Tibial nerve (tissue), 4 donors: ENCODE measurements at places on chromosomes 6 and 20. TPM values are rescaled to one million over a fixed set of nuclear protein-coding genes. Genes with fewer than 3 reads are reported as not detected.
A peak's percentile ranks its signal among the peaks of the same experiment; 100 is the strongest.

DNA sequence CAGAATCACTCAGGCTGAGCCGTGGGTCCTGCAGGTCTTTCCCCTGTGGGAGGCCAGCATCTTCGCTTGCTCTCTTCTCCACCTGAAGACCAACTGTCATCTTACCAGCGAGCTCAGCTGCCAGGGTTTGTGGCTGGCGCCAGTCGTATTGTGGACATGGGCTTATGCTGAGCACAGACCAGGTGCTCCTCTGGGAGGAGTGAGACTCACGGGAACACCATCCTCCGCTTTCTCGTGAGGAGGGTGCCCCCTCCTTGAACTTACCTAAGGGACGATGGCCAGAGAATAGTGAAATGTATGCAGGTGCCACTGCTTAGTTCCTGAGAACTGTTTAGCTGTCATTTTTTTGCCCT lies 17.1 kb downstream of the WRNIP1 start:
- H3K36me3 ChIP-seq: peaks cover 6% of the 10 kb centered on the region
- no peaks in the 10 kb centered on the region for H3K4me1 ChIP-seq
- no peak overlapping the region for H3K27ac ChIP-seq
- no peak overlapping the region for H3K4me3 ChIP-seq

DNA sequence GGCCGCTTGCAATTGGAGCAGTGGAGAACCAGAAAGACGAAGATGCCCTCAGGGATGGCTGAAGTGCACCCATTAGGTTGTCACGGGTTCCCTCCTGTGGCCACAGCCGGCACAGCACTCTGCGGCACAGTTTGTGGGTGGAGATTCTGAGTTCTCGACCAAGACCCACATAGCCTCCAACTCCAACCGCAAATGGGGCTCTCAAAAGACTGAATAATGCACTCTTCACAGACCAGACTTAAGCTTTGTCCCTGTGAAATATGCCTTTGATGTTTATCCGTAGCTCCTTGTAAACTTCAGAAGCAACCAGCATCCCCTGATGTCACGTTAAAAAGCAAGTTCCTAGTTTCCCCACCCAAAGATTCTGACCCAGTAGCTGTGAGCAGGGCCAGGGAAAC lies 934 bp upstream of the CST9 start:
- no peak overlapping the region for H3K4me3 ChIP-seq
- DNase-seq: peak; percentile 78
- H3K36me3 ChIP-seq: no peaks in the 10 kb centered on the region
- peak overlapping the region; percentile 53 for H3K27ac ChIP-seq

DNA sequence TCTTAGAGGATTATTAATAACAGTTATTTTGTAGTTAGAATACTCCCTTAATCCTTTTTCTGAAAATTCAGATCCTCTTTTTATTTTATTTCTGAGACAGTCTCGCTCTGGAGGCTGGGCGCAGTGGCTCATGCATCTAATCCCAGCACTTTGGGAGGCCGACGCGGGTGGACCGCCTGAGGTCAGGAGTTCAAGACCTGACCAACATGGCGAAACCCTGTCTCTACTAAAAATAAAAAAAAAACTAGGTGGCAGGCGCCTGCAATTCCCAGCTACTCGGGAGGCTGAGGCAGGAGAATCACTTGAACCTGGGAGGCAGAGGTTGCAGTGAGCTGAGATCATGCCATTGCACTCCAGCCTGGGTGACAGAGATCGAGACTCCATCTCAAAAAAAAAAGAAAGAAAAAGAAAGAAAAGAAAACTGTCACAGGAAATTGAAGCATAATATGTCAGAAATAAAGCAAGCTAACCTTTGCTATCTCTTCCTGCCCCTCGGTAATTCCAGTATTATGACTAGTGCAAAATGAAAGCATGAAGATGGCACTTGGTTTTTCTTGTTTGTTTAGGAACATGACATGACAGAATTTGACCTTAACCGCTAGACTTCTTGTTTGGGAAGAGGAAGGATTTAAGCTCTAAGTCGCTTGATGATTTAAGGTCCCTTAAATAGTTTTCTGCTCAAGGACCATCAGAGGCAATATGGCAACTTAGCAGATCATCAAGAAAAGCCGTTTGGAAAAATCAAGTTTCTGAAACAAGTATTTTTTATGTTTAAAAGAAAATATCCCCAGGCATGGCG lies 1.8 kb upstream of the RBM39 start:
- H3K27ac ChIP-seq: peak overlapping the region; percentile 99
- peaks cover 23% of the 10 kb centered on the region for H3K4me1 ChIP-seq
- peak overlapping the region; percentile 7 for H3K4me3 ChIP-seq
- no peaks in the 10 kb centered on the region for H3K27me3 ChIP-seq
- H3K36me3 ChIP-seq: no peaks in the 10 kb centered on the region

- no peak overlapping the region for H3K4me3 ChIP-seq
- no peaks in the 10 kb centered on the region for H3K36me3 ChIP-seq
- peak overlapping the region; percentile 54 for H3K27ac ChIP-seq
- peaks cover 32% of the 10 kb centered on the region for H3K4me1 ChIP-seq
Observed at GRCh38 chr6:170152124-170152926, 138.6 kb downstream of the DLL1 start.

DNA sequence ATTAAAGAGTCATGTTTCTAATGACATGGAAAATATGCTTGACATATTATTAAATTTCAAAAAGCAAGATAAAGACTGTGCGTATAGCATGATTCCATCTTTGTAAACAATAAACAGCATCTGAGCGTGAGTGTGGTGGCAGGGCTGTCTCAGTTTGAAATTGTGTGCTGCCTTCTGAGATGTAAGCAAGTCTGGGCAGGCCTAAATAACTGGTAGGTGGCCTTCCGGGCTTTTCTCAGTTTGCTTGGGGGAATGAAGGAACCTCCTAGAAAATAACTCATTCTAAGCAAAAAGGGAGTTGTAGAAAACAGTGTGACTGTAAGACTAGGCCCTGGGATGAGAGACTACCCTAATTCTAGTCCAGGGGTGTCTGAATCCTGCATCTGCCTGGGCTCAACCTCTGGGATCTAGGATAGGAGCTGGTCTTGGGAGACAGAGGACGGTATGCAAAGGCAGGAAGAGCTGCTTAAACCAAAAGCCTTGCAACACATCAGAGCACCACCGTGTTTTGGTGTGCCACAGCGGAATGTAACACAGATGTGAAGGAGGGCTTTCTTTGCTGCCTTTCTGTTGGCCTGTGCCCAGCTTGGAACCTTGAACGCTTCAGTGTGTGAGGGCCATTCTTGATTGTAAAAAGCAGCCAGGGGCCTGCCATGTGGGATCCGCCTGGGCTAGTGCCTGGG lies 63.5 kb upstream of the L3MBTL3 start:
- no peak overlapping the region for H3K27ac ChIP-seq
- no peak overlapping the region for H3K4me3 ChIP-seq
- no peaks in the 10 kb centered on the region for H3K27me3 ChIP-seq
- no peaks in the 10 kb centered on the region for H3K36me3 ChIP-seq
- no peak for DNase-seq

GRCh38 chr20:37407019-37407566 lies 61.2 kb downstream of the SRC start:
- no peaks in the 10 kb centered on the region for H3K36me3 ChIP-seq
- DNase-seq: no peak
- no peaks in the 10 kb centered on the region for H3K27me3 ChIP-seq

GRCh38 chr6:43334466-43335095 lies 26.0 kb upstream of the CRIP3 start:
- no peak overlapping the region for H3K4me3 ChIP-seq
- no peaks in the 10 kb centered on the region for H3K4me1 ChIP-seq
- H3K27me3 ChIP-seq: no peaks in the 10 kb centered on the region
- no peak for DNase-seq

- H3K36me3 ChIP-seq: no peaks in the 10 kb centered on the region
- no peaks in the 10 kb centered on the region for H3K27me3 ChIP-seq
- no peak overlapping the region for H3K4me3 ChIP-seq
- H3K27ac ChIP-seq: peak overlapping the region; percentile 46
- no peaks in the 10 kb centered on the region for H3K4me1 ChIP-seq
- peak; percentile 57 for DNase-seq
Observed at GRCh38 chr6:163814494-163815364, 400.2 kb downstream of the QKI start.

DNA sequence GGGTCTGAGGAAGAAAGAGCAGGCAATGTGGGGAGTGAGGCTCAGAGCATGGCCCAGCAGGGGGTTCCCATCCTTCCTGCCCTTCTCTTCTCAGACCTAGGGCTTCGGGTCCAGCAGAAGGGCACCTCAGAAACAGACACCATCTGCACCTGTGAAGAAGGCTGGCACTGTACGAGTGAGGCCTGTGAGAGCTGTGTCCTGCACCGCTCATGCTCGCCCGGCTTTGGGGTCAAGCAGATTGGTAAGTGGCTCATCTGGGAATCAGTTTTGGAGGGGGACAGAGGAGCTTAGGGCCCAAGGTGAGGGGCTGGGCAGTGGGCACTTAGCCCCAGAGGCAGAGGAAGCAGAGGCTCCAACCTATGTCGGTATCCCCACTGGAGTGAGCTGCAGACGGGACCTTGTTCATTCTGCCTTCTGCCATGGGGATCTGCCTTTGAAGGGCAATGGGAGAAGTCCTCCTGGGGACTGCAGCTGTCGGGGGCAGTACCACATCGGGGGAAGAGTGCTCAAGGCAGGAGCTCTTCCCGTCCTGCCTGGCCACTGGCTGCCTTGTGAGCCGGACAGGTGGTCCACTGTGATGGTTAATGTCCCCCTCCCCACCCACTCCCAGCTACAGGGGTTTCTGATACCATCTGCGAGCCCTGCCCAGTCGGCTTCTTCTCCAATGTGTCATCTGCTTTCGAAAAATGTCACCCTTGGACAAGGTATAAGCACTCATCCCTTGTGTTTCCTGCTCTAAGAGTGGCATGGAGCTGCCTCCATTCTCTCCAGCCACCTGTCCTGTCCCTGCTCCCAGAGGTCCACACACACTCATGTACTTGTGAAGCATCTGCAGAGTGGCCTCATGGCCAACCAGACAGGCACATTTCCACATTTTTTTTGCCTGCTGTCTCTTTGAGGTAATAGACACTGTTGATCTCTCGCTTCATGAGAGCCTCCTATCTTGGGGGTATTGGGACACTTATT lies 4.7 kb downstream of the CD40 start:
- no peaks in the 10 kb centered on the region for H3K27me3 ChIP-seq
- H3K4me1 ChIP-seq: peaks cover 21% of the 10 kb centered on the region
- H3K36me3 ChIP-seq: peaks cover 42% of the 10 kb centered on the region
- no peak overlapping the region for H3K4me3 ChIP-seq
- H3K27ac ChIP-seq: no peak overlapping the region

DNA sequence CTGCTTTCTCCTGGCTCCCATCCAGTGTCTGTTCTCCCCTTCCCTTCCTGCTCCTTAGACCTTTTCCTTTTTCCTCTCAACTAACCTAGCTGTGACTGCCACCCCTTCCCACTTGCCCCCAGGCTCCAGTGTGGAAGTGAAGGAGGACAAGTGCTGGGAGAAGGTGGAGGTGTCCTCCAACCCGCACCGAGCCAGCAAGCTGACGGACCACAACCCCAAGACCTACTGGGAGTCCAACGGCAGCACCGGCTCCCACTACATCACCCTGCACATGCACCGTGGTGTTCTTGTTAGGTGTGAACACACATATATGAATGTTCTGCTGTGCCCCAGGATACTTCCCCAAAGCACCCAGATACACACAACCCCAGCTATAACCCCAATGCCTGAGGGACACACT lies 18.5 kb downstream of the CUL9 start:
- no peaks in the 10 kb centered on the region for H3K27me3 ChIP-seq
- H3K4me1 ChIP-seq: no peaks in the 10 kb centered on the region
- peaks cover 14% of the 10 kb centered on the region for H3K36me3 ChIP-seq
- no peak overlapping the region for H3K27ac ChIP-seq

DNA sequence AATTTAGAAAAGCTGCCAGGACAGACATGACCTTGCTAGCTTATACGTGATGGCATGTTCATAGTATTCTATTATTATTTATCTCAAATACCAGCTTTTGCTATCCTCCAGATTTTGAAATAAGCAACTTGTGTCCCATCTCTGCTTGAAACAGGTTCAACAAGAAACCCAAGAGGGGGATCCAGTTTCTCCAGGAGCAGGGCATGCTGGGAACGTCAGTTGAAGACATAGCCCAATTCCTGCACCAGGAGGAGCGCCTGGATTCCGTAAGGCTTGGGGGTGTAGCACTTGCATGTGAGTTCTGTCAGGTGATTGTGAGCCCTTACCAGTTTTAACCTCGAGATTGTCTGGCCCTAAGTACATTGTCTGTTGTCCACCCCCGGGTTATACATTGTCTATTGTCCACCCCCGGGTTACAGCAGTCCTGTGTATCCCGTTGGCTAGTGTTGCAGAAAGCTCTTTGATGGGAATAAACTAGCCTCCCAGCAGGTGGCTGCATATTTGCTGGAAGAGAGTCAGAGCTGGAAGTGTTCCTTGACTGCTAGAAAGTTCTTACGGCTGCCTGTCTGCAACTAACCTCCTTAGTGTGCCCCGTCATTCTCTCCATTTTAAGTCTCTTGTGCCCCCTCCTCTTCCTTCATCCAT lies 61.4 kb upstream of the CSE1L start:
- no peaks in the 10 kb centered on the region for H3K27me3 ChIP-seq
- DNase-seq: no peak
- no peaks in the 10 kb centered on the region for H3K4me1 ChIP-seq
- H3K4me3 ChIP-seq: no peak overlapping the region
- peaks cover 95% of the 10 kb centered on the region for H3K36me3 ChIP-seq

The SLC22A23 gene
- total RNA-seq: 8.3 TPM

The GNMT gene
- 3.1 TPM for total RNA-seq

The MAP3K5 gene
- total RNA-seq: 64.5 TPM

The FAM83C gene
- not detected for total RNA-seq
